Peyer's patch (tissue), 4 donors: ENCODE measurements at places on chromosomes 5 and 9. TPM values are rescaled to one million over a fixed set of nuclear protein-coding genes. Genes with fewer than 3 reads are reported as not detected.

CATSPER3 gene
- total RNA-seq: 1.1 TPM

RASEF gene
- 26.8 TPM for total RNA-seq

PSD2 gene
- not detected for total RNA-seq

DNA sequence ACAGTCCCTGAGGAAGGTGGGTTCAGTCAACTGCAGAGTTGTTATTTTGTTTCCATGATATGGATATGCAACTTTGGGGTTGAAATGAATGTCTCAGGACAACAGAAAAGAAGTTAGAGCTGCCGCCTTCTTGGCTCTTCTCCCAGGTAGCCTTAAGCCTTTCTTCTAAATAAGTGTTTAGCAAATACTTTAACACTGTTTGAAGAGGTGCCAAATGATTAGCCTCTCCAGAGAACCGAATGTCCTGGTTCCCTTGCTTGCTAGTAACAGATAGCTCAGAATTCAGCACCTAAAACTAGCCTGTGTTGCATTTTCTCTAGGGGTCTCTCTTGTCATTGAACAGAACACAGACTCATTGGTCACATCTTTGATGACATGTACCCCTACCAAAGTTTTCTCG lies 127.7 kb upstream of the PIK3R1 start:
- DNase-seq: no peak

DNA sequence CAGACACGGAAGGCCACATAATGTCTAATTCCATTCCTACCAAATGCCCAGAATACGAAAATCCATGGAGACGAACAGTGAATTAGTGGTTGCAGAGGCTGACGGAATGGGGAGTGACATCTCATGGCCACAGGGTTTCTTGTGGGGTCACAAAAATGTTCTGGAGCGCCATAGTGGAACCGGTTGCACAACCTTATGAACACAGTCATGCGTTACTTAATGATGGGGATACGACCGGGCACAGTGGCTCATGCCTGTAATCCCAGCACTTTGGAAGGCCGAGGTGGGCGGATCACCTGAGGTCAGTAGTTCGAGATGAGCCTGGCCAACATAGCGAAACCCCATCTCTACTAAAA lies 26.0 kb upstream of the TTLL11 start:
- DNase-seq: no peak

DNA sequence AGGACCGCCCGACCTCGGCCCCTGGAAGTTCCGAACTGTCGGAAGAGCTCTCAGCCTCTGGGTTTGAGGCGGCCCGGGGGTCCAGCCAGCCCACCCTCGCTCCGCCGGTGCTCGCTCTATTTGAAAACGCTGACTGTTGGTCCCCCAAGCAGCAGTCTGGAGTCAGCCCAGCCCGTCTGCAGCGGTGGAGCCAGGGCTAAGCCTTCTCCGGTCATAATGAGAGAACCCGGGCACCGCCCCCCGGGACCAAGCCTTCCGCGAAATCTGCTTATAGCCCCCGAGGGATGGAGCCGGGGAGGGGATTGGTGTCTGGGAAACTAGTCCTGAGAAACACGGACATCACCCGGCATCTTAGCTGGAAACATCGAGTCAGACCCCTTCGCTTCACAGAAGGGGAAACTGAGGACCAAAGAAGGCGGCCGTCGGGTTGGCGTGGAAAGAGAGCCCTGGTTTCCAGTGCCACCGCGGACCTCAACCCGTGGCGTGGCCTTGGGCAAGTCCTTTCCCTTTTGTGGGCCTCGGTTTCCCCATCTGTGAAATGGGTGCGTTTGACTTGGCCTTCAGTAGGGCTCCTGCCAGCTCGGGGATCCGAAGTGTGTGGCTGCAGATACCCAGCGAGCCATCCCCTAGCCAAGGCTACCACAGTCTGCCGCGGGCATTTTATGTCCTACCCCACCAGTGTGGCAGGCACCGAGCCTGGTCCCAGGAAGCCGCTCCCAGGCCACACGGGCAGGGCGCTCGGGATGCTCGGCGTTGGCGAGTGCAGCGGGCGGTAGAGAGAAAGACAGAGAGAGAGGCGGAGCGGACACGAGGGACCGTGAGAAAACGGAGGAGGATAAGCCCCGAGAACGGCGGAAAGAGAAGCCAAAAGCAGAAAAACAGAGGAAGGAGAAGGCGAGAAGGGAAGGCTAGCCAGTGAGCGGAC lies 857 bp downstream of the ADAM19 start:
- no peak for DNase-seq

GRCh38 chr5:120055858-120056257 lies 408.2 kb upstream of the PRR16 start:
- DNase-seq: no peak
